NT2/D1 (cell line): ENCODE measurements at places on chromosomes 4 and X.

DNA sequence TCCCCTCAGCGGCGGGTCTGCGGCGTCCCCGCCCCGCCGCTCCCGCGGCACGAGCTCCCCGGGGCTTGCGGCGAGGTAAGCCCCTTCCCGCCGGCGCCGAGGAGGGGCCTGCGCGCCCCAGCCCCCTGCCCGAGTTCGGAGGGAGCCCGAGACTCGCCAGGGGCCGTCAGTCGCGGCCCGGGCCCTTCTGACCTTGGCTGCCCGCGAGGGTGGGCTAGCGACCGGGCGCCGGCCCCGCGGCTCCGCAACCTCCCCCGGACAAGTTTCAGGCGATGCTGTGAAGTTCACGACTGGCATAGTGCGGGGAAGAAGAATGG is 554 bp downstream of the CDKL5 start:
- DNase-seq = no peak

- DNase-seq = peak; percentile 80
These were observed 181.1 kb downstream of the LARP7 start for GRCh38 chr4:112817933-112818593.

DNA sequence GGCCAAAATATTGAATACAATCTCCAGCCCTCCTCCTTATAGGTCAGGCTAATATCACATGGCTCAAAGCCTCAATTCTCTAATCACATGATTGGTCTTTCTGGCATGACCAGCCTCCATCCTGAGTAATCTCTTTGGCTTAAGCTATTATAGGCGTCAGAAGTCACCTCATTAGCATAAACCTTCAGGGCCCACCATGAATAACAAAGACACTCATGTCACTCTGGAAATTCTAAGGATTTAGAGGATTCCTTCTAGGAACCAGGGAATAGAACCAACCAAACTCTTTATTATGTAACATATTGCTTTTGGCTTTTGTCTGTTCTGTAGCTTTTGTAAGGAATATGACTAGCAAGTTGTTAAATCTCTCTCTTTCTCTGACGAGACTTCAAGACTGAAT is 109.2 kb upstream of the IGFBP7 start:
- DNase-seq = peak; percentile 30

- no peak for DNase-seq
These were observed 466.8 kb upstream of the INTU start for GRCh38 chr4:127165971-127166370.

DNA sequence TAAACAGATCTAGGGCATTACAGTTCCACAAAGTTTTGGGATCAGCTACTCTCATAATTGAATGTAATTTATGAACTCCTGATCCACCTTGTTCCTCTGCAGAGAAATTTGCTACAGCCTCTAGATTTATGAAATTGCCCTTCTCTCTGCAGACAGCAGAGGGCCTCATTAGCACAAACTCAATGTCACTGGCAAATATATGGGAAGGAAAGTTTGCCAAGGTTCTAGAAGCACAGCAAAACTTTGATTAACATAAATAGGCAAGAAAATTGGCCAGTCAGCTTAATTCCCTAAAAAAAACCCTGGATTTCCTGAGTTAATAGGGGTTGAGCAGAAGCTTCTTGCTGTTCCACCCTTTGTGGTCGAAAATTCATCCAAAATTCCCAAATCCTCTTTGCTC is 31.5 kb downstream of the PRPS1 start:
- DNase-seq = no peak

DNA sequence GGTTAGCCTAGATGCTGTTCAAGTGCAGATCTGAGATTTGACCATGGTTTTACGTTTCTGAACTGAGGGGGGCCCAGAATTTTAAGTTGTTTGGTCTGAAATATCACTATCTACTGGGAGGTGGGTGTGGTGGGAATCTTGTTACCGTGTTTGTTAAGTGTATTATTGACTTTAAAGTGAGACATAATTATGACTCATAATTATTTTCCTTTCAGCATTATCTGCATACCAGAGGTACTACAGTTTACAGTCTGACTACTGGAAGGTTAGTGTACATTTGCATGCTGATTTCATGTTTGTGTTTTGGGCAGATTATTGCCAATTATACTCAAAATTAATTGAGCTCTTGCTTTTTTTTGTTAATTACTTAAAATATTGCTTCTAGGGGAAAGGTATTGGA is 101.5 kb downstream of the KDM6A start:
- no peak for DNase-seq

GRCh38 chrX:151227627-151228026 is 51.2 kb downstream of the GPR50 start:
- DNase-seq = no peak

- DNase-seq = no peak
These were observed 941.8 kb downstream of the RAPGEF2 start for GRCh38 chr4:160044693-160045092.

DNA sequence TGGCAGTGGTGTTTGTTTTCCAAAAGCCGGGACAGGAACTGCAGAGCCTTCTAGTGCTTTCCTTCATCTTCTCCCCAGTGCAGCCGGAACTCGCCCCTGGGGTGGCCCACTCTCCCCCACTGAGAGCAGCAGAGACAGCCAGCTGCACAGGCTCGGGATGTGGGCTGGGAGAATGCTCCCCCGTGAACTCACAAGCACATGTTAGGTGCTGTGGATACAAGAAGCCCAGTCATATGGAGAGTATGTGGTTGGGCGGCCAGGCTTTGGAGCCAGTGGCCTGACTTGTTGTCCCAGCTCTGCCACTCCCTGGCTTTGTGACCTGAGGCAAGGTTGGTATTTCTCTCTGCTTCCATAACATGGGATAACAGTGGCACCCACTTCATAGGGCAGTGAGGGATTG is 9.4 kb upstream of the KIAA0232 start:
- DNase-seq = no peak

DNA sequence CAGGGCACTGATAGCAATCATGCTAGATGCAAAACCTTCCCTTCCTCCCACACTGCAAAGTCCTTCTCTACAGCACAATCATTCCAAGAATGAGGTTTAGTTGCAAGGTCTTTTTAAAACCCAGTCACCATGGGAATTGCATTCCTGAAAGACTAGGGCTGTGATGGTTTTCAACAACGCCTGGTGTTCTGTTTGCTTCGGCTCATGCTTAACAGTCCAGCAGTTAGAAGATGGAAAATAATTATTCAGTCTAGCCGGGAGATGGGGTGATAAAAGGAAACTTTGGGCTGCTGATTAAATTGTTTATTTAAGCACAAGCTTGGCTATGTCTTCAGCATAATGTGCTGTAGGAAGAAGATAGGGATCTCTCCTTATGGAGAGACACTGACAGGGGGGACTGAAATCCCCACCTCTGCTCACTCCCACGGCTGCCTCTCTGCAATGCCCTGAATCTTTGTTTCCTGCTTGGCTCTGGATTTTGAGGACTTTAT is 211.4 kb downstream of the MID1IP1 start:
- DNase-seq = no peak

GRCh38 chr4:84531689-84532088 is 32.6 kb upstream of the NKX6-1 start:
- DNase-seq = no peak

DNA sequence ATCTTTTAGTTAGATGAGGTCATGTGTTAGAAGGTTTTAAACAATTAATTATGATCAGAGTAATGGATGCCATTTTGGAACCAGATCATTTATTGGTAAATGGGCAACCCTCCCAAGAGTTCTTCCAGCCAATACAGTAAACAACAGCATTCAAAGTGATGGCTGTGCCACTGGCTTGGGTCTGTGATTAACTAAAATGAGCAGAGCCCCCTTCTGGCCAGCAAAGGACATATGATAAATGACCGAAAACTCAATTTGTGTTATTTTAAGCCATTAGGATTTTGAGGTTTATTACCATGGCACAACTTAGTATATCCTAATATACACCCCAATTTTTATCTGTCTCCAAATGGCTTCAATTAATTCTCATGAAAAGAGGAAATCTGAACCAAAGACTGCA is 90.8 kb upstream of the NPFFR2 start:
- DNase-seq = peak; percentile 42

DNA sequence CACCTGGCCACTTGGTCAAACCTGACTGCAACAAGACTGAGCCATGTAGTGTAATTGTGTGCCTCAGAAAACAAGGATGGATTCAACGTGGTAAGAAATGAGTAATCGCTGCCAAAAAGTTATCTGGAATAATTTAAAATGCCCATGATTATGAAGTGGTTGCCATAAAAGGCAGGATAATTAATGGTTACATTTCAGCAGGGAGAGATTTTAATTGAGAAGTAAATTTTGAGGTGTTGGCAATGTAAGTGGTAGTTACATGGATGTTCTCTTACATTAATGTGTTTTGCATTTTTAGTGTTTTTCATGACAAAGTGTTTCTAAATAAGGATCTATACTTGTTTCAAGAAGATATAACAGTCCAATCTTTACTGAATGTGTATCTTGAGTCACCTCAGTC is 15.7 kb downstream of the HAUS3 start:
- DNase-seq = no peak
